ENCODE measurements at places on chromosomes 5 and 9. TPM values are rescaled to one million over a fixed set of nuclear protein-coding genes. Genes with fewer than 3 reads are reported as not detected.
A peak's percentile ranks its signal among the peaks of the same experiment; 100 is the strongest.

DNA sequence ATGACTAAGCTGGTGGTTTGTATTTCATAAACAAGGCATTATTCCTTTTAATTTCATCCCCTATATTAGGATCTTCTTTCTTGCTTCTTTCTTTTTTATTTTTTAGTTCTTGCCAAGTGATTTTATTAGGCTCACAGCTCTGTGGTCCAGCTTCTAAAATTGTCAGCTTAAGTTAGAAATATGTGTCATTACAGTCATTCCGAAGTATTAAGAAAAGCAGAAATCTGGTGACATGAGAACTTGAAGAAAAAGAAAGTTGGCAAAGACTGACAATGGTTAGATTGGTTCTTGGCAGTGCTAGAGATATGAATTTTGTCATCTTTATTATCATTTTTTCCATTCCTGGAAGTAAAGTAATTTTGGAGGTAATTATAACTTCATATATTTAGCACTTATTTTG lies 166.5 kb upstream of the PRR16 start:
- no peak for DNase-seq

DNA sequence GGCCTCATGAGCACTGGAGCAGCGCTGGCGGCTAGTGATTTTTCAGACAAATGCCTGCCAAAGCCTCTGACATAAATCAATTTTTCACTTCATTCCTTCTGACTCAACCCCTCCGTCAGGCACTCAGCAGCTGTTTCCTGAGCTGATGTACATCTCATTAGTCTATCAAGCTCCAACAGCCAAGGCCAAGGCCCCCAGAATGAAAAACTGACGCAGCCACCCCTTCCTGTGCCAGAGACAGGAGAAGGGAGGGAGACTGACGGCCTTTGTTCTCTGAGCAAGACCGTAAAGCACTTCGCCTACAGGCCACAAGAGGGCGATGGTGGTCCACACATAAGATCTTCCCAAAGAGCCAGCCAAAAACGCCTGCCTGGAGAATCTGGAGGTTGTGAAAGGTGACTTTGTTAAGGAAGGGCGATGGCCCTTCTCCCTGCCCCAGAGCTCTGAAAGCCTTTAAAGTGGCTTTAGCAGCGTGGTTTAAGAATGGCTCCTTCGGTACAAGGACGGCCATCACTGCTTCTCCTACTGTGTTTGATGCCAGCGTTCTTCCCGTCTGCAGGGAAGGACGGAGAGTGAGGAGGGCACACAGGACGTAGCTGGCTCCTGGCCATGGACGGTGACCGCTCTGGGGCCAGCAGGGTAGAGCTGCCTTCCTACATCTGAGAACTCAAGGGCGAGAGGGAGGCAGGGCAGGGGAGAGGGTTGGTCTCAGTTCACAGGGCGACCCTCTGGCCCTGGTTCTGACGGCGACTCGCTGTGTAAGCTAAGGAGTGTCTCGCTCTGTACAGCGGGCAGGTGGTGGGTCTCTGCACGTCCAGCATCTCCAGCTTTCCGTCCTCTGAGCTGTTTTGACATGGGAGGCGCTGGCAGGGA lies 37.0 kb downstream of the ALG2 start:
- DNase-seq = peak; percentile 89

DNA sequence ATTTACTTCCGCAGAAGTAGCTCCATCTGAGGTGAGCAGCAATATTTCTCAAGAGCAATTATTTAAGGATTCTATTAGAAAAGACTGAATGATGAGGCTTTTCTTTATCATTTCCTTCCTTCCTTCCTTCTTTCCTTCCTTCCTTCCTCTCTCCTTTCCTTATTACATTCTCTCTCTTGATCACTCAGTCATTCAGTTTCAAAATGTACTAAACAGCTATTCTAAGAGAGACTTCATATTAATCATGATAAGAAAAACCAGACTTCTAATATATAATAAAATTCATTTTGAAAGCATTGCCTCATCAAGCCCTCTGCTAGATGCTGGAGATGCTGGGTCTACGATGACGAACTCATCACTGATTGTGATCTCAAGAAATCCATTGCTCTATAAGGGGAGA lies 30.4 kb upstream of the PAPPA start:
- DNase-seq = no peak

CERT1 gene
- total RNA-seq = 73.2 TPM

SLC6A7 gene
- 4.4 TPM for total RNA-seq

ENC1 gene
- 99.6 TPM for total RNA-seq

DNA sequence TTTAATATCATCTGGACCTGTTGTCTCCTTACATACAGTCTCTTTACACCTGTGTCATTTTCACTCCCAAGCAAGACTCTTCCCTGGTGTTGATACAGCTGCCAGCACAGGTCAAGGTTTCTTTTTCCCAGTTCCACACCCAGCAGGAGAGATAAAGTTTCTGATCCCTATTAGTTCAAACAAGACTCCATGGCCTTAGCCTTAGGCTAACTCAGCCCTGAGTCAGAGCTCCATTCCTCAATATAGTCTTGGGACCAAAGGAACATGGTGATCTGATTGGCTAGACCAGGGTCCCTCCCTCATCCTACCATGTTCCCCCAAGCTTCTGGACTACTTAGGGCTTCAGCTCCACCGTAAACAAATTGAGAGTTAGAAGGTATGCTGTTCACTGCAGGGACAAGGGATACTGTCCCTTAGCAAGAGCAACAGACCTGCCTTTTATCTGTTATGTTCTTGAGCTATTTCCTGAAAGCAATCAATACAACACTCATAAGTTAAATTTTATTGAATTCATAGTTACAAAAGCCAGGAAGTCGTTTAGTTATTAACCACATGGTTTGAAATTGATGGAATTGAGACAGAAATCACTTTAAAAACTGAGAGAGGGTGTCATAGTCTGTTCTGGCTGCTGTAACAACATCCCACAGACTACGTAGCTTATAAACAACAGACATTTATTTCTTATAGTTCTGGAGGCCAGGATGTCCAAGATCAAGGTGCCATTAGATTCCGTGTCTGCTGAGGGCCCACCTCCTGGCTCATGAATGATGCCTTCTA lies 20.5 kb downstream of the SLC1A1 start:
- no peak for DNase-seq

GRCh38 chr5:60371065-60371464 lies 328.9 kb downstream of the DEPDC1B start:
- DNase-seq = no peak

GRCh38 chr9:20619487-20620200 lies 2.7 kb downstream of the MLLT3 start:
- DNase-seq = no peak

FBP2 gene
- total RNA-seq = 8.0 TPM

- no peak for DNase-seq
Observed at GRCh38 chr5:61744690-61745619, 412.9 kb downstream of the ZSWIM6 start.

SPATA24 gene
- total RNA-seq = 4.8 TPM

PCDHGB5 gene
- 17.5 TPM for total RNA-seq

- peak; percentile 43 for DNase-seq
Observed at GRCh38 chr5:172453206-172453985, 929 bp downstream of the SH3PXD2B start.

FOXD4L3 gene
- total RNA-seq = 0.17 TPM

TTLL11 gene
- 12.3 TPM for total RNA-seq

DNA sequence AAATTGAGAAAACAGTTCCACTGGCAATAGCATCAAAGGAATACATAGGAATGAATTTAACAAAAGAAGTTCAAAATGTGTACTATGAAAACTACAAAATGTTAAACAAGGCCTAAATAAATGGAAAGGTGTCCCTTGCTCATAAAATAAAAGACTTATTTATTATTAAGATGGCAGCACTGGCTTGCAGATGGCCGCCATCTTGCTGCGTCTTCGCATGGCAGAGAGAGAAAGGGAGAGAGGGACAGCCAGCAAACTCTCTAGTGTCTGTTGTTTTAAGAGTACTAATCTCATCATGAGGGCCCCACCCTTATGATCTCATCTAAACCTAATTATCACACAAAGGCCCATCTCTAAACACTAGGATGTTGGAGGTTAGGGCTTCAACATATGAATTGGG lies 47.1 kb downstream of the ABLIM3 start:
- DNase-seq = no peak

GRCh38 chr5:123865641-123866040 lies 353.7 kb downstream of the CSNK1G3 start:
- DNase-seq = no peak

DNA sequence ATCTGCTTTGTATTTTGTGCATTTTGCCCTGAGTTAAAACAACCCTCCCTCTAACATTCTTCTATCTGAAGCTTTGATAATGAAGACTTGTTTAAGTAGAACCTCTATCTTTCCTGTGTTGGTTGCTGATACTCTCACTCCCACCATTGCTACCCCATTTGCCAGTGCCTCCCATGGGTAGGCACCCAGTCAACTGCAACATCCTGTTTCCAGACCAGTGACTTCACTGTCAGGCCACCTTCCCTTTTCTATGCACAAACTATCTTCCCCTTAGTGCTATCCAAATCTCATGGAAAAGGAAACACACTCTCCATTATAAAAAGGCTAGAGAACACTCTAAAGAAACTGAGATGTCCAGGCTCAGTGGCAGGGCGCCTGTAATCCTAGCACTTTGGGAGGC lies 5.6 kb upstream of the IARS1 start:
- DNase-seq = no peak

- DNase-seq = no peak
Observed at GRCh38 chr9:111038331-111039230, at the start of gene LPAR1. LPAR1 (minus strand) TSS chr9:111038470; CDS start chr9:110972117, 66,353 bp downstream.

DNA sequence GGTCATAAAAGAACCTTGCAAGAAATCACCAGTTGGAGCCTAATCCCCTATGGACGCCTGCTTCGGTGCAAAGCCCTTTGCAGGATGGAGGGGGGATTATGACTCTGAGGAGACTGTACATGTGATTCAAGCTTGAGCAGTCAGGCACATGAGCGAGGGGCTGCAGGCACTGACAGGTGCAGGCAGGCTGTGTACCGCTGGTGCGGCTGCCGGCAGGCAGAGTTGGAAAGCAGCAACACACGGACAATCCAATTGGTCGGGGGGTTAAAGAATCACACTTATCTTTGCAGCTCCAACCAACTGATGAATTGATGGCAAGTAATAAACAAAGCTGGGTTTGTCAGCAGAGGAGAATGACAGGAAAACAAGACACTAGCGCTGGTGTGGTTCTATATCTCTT lies 5.7 kb downstream of the WHRN start:
- no peak for DNase-seq

DNA sequence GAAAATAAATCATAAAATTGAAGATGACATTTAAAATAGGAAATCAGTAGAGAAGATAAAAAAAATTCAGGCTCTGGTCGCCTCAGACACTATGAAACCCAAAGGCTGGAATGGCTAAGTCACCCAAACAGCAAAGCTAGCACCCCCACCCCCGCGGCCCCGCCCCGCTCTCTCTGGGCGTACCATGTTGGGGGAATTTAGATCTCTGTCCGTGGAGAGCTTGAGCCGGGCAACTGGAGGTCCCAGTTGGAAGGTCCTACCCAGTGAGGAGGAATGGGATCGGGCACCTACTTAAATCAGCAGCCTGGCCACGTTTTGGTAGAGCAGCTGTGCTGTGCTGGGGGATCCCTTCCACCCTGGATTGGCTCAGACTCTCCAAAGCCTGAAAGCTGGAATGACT lies 150.6 kb upstream of the ANKRD55 start:
- no peak for DNase-seq

DNA sequence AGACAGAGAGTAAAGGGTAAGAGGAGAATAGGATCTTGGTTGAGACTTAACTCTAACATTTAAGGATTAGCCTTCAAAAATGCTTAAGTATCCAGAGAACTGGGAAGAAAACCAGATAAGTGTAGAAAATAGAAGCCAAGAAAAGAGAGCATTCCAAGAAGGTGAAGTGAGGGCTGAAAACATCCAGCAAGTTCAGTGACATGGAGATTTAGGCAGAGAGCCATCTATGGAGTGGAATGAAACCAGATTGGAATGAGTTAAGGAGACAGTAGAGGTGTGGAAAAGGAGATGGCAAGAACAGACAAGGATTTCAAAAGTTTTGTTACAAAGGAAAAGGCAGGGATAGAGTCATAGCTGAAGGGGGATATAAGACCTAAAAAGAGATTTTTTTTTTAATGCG lies 188.1 kb downstream of the TRPM3 start:
- no peak for DNase-seq

DNA sequence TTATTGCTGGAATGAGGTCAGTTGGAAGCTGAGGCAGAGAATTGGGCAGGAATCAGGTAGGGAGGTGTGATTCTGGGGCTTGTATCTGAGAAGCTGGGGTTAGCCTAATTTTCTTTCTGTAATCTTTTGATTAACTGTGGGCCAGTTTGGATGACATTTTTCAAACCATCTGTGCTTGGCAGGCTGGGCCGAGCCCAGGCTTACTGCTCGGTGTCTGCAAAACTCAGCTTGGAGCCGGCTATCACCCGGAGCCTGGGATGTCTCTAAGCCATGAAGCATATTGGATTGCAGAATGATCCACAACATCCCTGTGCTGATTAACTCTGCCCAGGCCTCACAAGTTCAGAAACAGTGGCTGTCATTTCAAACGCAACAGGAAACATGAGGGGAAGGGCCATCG lies 26.5 kb downstream of the KCNMB1 start:
- DNase-seq = no peak

GRCh38 chr5:154791535-154791934 lies 36.4 kb downstream of the LARP1 start:
- no peak for DNase-seq

DNA sequence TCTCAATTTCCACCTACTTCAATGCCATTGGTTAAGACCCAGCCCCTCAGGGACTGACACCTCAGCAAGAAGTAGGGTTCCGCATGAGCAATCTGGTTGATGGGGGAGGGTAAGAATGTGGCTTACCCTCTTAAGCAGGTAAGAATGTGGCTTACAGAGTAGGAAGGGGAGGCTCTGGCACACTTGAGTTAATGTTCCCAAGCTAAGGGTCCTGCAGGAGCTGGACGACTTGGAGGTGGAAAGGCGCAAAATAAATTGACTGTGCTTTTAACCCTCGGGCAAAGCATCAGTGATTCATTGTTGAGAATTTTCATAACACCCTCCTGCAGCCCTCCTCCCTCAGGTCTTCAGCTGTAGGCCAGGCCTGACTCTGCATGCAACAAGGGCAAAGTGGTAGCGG lies 24.9 kb upstream of the ADRA1B start:
- no peak for DNase-seq

- no peak for DNase-seq
Observed at GRCh38 chr5:137901011-137901817, 12.0 kb downstream of the PKD2L2 start.

- no peak for DNase-seq
Observed at GRCh38 chr5:28691526-28691925, 1653.1 kb upstream of the CDH9 start.

DNA sequence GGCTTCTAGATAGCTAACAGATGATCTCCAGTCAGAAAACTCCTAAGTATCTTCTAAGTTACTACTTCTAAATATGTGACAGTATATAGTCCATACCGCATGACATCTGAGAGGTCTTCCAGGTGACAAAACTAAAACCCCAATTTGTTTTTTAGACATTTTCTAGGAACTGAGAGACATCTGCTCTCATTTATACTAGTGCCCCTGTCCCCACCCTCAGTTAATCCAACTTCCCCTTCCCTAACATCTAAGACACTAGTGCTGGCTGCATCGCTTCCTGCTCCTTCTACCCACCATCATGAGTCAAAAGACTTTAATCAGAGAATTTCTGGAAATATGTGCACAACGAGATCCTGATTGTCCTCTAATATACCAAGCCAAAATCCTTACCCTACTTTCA lies 37.9 kb downstream of the FBXW11 start:
- DNase-seq = no peak

All from spinal cord (tissue), 10 donors.